ENCODE measurements at places on chromosomes 1 and 21.
A peak's percentile ranks its signal among the peaks of the same experiment; 100 is the strongest.

GRCh38 chr1:20702416-20702815 lies 15.4 kb downstream of the KIF17 start:
- ATAC-seq: no peak

- peak; percentile 82 for ATAC-seq
Observed at GRCh38 chr1:151326619-151327222, 495 bp downstream of the PI4KB start.

DNA sequence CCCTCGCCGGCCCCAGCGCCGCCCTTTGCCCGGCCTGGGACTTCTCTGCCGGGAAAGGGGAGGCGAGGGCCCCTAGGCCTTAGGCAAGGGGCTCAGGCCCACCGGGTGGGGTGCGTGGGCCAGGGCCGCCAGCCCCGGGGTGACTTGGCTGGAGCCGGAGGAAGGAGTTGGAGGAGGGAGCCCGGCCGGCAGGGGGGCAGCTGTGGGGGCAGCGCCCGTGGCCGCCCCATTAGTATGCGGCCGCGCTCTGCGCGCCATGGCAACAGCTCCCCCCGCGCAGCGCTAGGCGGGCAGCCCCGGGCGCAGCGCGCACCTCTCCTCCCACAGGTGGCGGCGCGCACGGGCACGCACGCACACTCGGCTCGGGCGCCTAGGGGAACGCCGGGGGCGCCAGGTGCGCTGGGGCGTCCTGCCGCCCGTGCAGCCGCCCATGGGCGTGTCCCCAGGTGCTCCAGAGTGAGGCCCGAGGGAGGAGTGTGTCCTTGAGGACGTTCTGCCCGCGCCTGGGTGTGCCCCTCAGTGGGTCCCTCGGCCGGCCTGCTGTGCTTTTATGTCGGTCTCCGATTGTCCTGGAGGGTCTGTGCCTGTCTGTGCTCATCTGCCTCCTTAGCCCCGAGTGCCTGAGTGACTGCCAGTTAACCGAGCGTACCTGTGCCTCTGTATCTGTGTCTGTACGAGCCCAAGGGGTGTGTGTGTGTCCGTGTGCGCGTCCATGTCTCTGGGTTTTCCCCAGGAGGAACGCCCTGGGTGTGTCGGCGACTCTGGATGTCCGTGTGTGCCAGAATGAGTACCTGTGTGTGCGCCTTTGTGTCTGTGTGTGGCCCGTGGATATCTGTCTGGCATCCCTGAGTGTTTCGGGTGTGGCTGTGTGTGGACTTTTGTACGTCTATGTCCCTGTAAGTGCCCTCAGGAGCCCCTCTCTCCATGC lies 38.2 kb upstream of the WASF2 start:
- ATAC-seq: peak; percentile 74

GRCh38 chr1:153000294-153000693 lies 1.3 kb upstream of the SPRR3 start:
- ATAC-seq: no peak

DNA sequence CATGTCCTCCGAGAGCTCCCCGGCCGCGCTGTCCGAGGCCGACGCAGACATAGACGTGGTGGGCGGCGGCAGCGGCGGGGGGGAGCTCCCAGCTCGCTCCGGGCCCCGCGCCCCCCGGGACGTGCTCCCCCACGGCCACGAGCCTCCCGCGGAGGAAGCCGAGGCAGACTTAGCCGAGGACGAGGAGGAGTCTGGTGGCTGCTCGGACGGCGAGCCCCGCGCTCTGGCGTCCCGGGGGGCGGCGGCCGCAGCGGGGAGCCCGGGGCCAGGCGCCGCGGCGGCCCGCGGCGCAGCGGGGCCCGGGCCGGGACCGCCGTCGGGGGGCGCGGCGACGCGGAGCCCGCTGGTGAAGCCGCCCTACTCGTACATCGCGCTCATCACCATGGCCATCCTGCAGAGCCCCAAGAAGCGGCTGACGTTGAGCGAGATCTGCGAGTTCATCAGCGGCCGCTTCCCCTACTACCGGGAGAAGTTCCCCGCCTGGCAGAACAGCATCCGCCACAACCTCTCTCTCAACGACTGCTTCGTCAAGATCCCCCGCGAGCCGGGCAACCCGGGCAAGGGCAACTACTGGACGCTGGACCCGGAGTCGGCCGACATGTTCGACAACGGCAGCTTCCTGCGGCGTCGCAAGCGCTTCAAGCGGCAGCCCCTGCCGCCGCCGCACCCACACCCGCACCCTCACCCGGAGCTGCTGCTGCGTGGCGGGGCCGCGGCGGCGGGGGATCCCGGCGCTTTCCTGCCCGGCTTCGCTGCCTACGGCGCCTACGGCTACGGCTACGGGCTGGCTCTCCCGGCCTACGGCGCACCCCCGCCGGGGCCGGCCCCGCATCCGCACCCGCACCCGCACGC lies 547 bp downstream of the FOXD2 start:
- no peak for ATAC-seq

DNA sequence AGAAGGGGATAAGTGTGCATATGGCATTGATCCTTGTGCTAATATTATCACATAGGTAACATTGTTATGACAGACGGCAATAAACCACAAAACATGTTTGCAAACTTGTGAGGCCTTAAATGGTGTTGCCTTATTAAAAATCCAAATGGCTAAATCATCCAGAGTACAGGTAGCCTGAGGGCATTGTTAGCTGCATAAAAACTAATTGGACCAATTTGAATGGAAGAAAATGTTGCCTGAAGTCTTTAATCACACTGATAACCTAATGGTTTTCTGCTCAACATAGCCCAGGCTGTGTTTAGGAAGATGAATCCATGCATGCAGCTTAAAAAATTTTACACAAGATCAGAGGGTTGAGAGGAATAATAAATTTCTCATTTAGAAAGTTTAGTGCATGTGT lies 19.4 kb upstream of the LRRC53 start:
- no peak for ATAC-seq

DNA sequence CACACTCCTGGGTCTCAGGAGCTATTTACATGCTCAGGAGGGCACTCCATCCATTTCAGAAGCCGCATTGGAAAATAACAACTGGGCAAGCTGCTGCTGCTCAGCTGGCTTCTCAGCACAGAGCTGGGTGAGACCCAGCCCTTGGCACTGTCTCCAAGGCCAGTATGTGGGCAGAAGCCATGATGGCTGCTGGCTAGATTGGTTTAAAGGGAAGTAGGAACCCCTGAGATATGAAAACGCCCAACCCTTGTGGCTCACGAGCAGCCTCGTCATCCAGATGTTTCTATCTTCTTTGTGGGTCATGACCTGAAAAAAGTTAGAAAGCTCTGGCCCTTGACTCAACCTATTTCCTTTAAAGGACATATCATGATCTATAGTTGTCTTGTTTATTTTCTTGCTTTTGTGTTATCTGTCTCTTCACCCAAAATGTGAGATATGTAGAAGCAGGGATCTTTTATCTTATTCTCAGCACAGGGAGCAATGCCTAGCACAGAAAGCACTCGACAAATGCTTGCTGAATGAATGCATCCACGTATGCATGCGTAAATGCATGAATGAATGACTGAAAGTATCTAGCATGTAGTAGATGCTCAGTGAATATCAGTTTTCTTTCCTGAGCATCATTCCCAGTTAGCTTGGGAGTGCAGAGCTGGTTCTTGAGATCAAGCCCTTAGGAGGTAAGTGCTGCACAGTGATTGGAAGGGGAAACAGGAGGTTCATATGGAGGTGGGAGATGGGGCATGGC lies 11.6 kb downstream of the MYBPH start:
- ATAC-seq: no peak

Data from stimulated activated memory B cell treated with anti-CD40 and anti-IgM and Interleukin-4, amounts not matched to agents 10 μg/mL and 1 μg/mL and 100 μg/mL, for 72 hours (primary cell).